ENCODE measurements at places on chromosomes 2 and 18.

DNA sequence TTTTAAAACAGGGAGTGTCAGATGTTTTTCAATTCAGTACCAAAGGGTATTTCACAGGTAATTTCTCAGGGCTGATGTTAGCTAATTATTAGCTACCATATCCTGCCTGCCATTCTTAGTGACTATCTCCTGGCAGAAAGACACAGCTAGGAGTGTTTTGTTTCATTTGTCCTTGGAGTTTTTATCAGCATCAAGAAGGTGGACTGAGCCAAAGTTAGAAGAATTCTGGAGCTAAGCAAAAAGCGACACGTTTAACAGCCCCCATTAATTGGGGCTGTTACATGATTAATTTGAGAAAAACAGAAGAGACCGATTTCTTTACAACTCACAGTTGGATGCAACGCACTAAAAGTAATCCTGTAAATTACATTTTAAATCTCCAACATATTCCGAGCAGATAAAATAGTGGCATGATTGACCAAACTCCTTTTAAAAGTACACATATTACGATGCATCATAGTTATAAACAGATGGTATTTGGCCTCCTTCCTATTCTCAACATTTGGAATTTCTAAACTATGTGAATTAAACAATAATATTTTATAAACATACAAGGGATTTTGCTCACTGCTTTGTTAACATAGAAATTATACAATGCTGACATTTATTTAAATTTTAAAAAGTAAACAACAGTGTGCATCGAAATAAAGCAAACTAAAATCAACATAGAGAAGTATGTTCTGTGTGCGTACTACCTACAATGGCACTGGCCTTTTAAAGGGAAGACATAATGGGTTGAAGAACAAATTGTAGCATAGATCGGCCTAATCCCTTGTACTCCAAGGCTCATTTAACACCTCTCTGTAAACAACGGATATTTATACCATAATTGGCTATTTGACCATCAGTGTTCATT lies 585.1 kb downstream of the ZEB2 start:
- no peak for DNase-seq

GRCh38 chr2:134261398-134262131 lies 7.7 kb downstream of the MGAT5 start:
- DNase-seq: no peak

- no peak for DNase-seq
Observed at GRCh38 chr2:71464389-71464788, 11.0 kb downstream of the DYSF start.

- DNase-seq: no peak
Observed at GRCh38 chr18:56580026-56580425, 58.4 kb downstream of the TXNL1 start.

DNA sequence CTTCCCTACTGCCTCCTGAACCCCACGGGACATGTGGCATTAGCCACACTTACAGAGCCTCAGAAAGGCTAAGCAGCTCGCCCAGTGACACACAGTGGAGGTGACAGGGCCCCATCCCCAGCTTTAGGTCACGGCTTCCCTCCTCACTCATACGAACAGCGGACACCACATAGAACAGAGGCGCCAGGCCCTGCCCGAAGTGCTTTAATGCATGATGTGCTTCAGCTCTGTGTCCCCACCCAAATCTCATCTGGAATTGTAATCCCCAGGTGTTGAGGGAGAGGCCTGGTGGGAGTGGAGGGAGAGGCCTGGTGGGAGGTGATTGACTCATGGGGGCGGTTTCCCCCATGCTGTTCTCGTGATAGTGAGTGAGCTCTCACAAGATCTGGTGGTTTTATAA lies 135.3 kb downstream of the PTGR3 start:
- DNase-seq: no peak

DNA sequence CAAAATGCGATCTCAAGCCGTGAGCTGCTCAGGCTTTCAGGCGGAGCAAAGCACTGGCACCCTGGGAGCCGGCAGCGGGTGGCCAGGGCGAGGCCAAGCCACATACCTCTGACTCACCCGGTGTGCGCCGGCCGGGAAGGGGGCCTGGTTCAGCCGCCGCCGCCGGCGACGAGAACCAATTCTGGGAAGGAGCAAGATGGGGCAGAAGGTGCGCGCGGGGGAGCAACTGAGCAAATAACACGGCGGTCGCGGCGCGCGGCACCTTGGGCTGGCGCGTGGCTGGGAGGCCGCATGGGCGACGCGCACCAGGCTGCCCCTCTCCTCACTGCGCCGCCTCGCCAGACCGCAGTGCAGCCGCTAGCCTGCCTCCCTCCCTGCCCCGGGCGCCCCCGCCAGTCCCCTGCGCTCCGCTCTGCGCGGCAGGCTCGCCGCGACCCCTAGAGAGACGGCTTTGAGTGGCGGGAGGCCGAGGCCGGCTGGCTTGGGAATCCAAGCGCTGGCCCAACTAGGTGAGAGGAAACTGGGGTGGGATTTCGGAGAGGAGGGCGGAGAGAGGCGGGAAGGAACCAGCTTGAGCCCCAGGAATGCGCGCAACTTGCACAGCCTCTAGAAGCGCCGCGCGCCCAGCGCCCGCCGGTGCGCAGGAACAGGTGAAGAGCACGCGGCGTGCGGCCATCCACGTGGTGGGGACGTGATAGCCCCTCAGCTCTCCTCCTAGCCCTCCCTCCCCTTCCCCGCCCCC lies 3.2 kb downstream of the NRP2 start:
- DNase-seq: no peak

- DNase-seq: no peak
Observed at GRCh38 chr18:26992926-26993325, 127.4 kb upstream of the AQP4 start.

DNA sequence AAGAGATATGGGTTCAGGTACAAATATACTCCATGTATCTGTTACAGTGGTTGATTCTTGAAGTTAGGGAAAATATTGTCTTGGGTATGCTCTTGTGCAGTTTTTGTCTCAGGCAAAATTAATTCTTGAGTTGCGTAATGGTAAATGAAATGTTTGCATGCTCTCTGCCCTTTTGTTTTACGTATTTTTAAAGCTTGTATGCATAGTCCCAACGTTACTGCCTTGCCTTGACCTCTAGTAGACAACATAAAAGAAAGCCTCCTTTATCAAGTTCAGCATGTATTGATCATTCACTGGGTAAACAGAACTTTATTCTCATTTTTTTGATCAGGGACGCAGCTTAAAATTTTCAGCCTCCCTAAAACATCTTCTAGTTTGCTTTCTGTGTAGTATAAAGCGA lies 283.1 kb downstream of the THSD7B start:
- no peak for DNase-seq

- DNase-seq: no peak
Observed at GRCh38 chr2:44324971-44325426, 36.3 kb downstream of the PREPL start.

DNA sequence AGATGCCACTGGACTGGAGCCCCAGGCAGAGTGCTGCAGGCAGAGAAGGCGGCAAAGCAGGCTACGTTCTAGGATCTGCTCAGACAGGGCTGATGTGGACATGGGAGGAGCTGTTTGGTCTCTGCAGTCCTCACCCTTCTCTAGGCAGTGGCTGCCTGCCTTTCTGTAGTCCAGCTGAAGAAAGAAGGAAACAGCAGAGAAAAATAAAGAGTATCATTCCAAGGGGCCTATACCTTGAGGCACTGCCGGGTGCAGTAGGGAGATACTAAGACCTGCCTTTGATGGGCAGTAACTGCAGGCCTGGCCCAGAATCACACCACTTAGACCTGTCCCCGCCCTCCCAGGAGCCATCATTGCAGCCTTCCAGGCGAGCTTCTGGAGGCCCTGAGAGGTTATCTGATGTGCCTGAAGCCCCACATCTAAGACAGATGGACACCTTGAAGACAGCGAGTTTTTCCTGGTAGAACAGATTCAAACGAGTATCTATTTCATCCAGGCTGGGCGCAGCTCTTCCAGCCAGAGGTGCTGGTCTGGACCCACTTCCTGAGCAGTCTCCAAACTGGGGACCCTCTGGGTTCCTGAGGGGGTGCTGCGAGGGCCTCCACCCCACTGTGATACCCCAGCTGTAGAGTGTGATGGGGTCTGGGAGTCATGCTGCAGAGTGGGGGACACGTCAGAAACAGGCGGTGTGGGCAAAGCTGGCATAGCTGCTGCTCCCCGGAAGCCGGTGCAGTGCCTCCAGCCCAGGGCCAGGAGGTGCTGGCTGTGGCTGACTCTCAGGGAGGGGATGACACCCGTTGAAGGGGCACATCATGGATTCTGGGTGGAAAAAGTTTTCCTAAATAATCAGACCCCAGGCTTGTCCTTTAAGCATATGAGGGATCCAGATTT lies 87.3 kb upstream of the OTOS start:
- DNase-seq: no peak

- no peak for DNase-seq
Observed at GRCh38 chr18:42351455-42351854, 396.4 kb downstream of the PIK3C3 start.

DNA sequence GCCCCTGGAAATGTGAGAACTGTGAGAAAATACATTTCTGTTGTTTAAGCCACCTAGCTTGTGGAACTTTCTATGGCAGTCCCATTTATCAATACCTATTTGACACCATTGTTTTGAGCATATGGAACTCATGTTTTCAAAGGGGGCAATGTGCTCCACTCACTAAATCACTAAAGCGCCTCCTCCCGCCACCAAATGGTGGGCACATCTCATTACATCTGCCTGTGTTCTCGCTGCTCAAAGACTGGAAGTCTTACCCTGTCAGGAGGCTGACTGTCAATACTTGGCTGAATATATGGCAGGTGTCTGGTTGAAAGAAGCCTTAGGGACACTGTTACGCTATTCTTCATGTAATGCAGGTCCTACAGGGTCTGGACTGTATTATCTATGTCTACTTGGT lies 767.7 kb downstream of the TSN start:
- DNase-seq: no peak

GRCh38 chr18:6836331-6836730 lies 106.8 kb downstream of the ARHGAP28 start:
- DNase-seq: no peak

- no peak for DNase-seq
Observed at GRCh38 chr2:203892207-203892606, 24.6 kb downstream of the CTLA4 start.

DNA sequence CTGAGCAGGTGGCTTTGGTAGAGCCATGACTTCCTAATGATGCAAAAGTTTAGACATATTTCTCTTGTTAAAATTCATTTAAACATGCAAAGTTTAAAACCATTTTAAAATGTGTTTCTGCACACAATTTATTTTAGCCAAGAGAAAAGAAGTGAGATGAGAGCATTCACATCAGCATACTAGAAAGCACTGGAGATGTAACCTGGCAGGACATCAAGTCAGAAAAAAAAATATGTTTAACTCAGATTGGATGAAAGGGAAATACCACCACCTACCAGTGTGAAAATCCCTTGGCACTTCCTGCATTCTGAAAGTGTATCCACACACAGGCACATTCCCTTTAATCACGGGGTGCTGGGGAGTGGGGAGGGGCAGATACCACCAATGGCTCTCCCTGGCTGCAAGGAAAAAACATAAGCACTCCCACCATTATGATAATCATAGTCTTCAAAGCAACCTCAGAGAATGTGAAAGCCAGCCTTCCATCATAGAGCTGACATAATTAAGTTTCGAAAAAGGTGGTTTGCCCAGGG lies 25.0 kb downstream of the DNER start:
- DNase-seq: no peak

All from SHP77 treated with DMSO at 0.1 percent for 48 hours (cell line).